ENCODE measurements at places on chromosomes 16 and 17. TPM values are rescaled to one million over a fixed set of nuclear protein-coding genes. Genes with fewer than 3 reads are reported as not detected.

DNA sequence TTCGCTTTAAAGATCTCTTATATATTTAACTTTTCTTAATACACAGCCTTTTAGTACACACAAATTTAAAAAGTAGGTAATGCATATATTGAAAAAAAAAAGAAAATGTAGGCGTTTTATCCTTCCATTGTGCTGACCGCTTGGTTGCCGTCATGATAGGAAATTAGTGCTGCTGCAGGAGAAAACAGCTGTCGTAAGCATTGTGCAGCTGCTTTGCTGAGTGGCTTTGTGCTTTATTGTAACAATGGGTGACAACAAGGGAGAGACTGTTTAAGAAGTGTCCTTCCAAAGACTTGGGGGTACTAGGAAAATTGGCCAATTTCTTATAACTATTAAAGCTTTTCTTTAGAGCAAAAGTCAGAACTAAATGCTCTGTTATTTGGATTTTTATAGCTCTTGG, 5.0 kb downstream of the HERPUD1 start:
- DNase-seq: no peak
- no peaks in the 10 kb centered on the region for H3K27me3 ChIP-seq
- H3K36me3 ChIP-seq: peaks cover 57% of the 10 kb centered on the region
- H3K4me3 ChIP-seq: no peak overlapping the region
- H3K27ac ChIP-seq: no peak overlapping the region

- H3K27me3 ChIP-seq: no peaks in the 10 kb centered on the region
- no peak for DNase-seq
- H3K4me3 ChIP-seq: no peak overlapping the region
- peaks cover 30% of the 10 kb centered on the region for H3K4me1 ChIP-seq
- peak overlapping the region; percentile 55 for H3K27ac ChIP-seq
Measured at GRCh38 chr17:80870401-80870800, 121.2 kb upstream of the CHMP6 start.

DNA sequence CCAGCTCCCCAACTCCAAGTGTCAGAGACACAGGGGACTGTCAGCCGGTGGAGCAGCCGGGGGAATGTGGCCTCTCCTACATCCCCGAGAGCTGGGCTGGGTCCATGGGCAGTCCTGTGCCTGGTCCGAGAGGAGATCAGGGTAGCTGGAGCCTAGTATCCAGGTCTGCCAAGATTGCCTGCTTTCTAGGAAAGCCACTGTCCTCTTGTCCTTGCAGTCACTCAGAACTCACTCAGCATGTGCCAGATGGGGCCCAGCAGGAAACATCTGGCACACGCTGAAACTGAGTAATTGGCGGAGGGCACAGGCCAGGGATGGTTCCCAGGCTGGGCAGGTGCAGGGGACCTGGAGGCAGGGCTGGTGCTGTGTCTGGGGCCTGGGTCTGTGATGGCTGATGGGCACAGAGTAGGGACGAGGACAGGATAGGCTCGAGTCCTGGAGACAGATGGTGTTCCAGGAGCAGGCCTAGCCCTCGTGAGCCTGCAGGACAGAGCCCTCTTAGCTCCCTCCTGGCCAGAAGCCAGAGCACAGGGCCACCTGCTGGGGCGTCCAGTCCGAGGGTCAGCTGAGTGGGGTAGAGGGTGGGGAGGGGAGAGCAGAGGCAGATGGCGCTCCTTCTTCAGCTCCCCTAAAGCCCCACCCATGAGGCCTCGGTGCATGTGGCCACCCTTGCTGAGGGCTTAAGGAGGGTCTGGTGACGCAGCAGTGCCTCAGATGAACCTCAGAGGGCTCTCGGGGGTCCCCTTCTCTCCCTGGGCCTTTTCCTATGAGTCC, 31.1 kb downstream of the ADCY7 start:
- H3K4me3 ChIP-seq: no peak overlapping the region
- DNase-seq: no peak
- H3K36me3 ChIP-seq: no peaks in the 10 kb centered on the region

CEP131 gene
- 34.3 TPM for total RNA-seq

CCL5 gene
- total RNA-seq: 0.17 TPM

All from WTC11 (cell line).